ENCODE measurements at places on chromosomes 5 and 9.

DNA sequence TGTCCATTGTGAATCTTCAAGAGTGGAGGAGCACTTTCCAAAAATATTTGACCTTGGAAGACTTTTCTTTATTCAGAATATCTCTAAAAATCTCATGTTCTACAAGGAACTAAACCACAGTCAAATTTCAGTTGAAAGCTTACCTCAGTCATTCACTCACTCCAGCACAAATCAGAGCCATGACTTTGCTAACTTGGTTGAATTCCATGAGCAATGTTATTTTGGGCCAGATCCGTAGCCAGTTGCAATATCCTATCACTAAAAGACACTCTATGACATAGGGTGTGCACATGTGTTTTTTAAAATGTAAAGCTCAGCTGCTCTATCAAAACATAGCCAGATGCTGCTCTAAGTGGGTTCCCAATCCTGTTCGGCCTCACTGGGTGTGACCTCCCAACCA is 156.1 kb upstream of the ANKRD55 start:
- no peak overlapping the region for H3K27ac ChIP-seq
- no peak for DNase-seq
- H3K4me3 ChIP-seq, result no peak overlapping the region
- no peaks in the 10 kb centered on the region for H3K36me3 ChIP-seq
- no peaks in the 10 kb centered on the region for H3K4me1 ChIP-seq

GRCh38 chr9:101115102-101115501 is 86.6 kb downstream of the PLPPR1 start:
- no peaks in the 10 kb centered on the region for H3K27me3 ChIP-seq
- no peak overlapping the region for H3K27ac ChIP-seq
- DNase-seq, result no peak
- no peak overlapping the region for H3K4me3 ChIP-seq

- peaks cover 70% of the 10 kb centered on the region for H3K36me3 ChIP-seq
- peaks cover 5% of the 10 kb centered on the region for H3K4me1 ChIP-seq
- no peak overlapping the region for H3K4me3 ChIP-seq
- DNase-seq, result no peak
Measured at GRCh38 chr9:86298873-86299272, 16.5 kb upstream of the ISCA1 start.

GRCh38 chr5:118544887-118545449 is 443.4 kb downstream of the DTWD2 start:
- DNase-seq, result no peak
- no peak overlapping the region for H3K27ac ChIP-seq
- no peaks in the 10 kb centered on the region for H3K36me3 ChIP-seq
- no peaks in the 10 kb centered on the region for H3K27me3 ChIP-seq
- no peak overlapping the region for H3K4me3 ChIP-seq

- H3K27me3 ChIP-seq, result no peaks in the 10 kb centered on the region
- peaks cover 3% of the 10 kb centered on the region for H3K4me1 ChIP-seq
- peak; percentile 19 for DNase-seq
- no peak overlapping the region for H3K4me3 ChIP-seq
- H3K36me3 ChIP-seq, result no peaks in the 10 kb centered on the region
Measured at GRCh38 chr5:72842816-72843215, 26.4 kb downstream of the TNPO1 start.

DNA sequence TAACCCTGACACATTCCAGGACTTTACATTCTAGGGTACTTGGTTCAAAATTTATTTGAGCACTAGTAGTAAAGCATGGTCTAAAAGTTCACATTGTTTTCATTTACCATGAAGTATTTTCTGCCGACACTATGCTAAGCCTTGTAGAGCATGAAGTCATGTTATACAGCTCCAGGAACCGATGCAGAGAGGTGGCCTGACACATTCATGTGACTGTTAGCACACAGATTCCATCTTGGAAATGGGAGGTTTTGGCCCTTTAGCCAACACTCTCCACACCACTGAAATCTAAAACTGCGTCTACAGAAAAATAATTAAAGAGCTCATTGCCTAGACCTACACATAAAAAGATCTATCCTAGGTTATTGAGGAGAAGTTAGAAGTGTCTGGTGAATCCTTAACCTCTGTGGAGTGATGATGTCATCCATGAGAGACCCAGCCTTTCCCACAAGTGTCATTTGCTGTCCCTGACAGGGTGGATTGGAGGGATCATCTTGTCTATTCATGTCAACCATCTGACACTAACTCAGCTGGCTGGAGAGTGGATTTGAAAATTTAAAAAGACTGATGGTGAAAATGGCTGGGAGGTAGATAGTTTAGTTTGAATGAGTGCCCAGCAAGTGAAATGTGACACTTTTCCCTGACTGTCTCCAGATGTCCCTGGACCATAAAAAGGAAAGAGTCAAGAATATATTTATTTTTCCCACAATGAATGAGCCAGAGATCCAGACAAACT is 1.3 kb downstream of the RANBP3L start:
- H3K4me1 ChIP-seq, result no peaks in the 10 kb centered on the region
- H3K4me3 ChIP-seq, result no peak overlapping the region
- no peak overlapping the region for H3K27ac ChIP-seq
- H3K36me3 ChIP-seq, result no peaks in the 10 kb centered on the region
- DNase-seq, result no peak
- peaks cover 11% of the 10 kb centered on the region for H3K27me3 ChIP-seq

DNA sequence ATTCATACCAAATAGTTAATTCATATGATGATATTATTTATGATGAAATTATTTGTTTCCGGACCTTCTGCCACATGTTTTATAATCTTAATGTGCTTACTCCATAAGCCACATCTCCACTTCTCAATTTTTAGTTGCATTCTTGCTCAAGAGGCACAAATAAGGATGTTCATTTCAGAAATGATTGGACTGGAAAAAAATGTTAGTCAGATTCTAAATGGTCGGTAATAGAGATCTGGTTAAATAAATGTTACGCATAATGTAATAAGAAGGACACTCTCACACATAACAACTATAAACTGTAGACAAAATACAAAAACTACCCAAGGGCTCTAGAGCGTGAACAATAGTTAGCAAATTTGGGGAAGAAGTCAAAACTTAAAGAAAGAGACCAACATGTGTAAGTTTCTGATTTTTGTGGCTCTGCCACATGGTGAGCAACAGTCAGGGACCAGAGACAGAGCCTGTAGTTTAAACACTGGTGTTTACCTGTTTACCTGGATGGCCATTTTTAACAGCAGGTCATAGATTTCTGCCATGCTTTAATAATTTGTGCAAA is 554.3 kb upstream of the CLINT1 start:
- no peaks in the 10 kb centered on the region for H3K27me3 ChIP-seq
- no peaks in the 10 kb centered on the region for H3K4me1 ChIP-seq
- DNase-seq, result no peak
- H3K4me3 ChIP-seq, result no peak overlapping the region
- no peak overlapping the region for H3K27ac ChIP-seq
- H3K36me3 ChIP-seq, result no peaks in the 10 kb centered on the region

DNA sequence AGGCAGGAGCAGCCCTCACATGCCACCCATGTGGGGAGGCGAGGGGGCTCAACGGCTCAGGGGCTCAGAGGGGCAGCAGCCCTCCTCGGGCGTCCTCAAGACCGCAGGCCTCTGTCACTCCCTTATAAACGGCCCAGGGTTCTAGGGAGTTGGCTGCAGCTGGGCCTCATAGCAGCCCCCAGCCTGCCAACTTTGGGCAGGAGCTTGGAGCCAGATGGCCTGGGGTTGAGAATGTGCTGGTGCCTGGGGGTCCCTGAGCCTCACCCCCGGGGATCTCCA is 51.0 kb upstream of the RNU6ATAC start:
- no peak for DNase-seq
- H3K36me3 ChIP-seq, result no peaks in the 10 kb centered on the region
- no peaks in the 10 kb centered on the region for H3K27me3 ChIP-seq

DNA sequence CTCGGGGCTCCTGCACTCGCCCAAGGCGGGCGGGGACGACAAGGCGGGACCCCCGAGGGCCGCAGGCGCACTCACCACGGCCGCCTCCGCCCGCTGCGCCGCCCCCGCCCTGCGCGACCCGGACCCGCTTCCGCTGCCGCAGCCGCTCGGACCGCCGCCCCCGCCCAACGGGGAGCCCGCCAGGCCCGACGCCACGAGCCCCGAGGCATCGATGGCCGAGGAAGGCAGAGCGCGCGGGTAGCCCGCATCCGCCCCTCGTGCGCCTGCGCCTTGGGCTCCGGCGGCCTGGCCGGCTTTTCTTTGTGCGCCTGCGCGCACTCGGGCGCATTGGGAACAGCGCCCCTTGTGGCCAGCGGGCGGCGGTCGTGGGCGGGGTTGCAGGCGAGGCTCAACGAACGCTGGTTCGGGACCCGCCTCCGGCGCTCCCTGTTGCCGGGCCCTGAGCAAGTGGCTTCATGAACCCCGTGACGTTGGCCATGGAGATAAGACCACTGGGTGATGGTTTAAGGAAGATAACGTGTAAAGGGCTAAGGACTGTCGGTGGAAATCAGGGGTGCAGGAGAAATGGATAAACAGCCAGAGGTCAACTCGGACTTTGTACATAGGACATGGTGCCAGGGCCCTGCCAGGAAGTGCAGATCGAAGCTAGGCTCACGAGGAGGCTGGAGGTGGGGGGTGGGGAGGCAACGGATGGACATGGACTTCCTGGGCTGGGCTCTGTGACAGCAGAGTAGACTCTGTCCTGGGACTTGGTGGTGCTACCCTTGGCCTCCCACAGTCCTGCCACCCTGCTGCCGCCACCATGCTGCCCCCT is at the start of the genes C8G and FBXW5:
Gene C8G (plus strand): TSS at position 725 of the 814 bp plus-strand sequence. CDS start 78 bp downstream, at position 803.
Gene FBXW5 (minus strand): TSS at position 220 of the 814 bp plus-strand sequence. CDS start 655 bp downstream, outside the sequence.
- DNase-seq, result peak; percentile 87
- peaks cover 49% of the 10 kb centered on the region for H3K4me1 ChIP-seq
- H3K27ac ChIP-seq, result peak within 1 kb of the TSS; percentile 21
- peaks cover 34% of the 10 kb centered on the region for H3K36me3 ChIP-seq
- peak within 1 kb of the TSS; percentile 69 for H3K4me3 ChIP-seq
- H3K27me3 ChIP-seq, result no peaks in the 10 kb centered on the region

DNA sequence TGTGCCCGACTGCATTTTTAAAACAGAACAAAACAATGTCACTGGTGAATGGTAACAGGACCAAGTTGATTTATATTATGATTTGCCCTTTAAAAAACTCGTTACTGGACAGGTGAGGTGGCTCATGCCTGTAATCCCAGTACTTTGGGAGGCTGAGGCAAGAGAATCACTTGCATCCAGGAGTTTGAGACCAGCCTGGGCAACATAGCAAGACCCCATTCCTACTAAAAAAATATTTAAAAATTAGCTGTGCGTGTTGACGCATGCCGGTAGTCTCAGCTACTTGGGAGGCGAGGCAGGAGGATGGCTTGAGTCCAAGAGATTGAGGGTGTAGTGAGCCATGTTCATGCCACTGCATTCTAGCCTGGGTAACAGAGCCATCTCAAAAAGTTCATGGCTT is 7.2 kb downstream of the UNC13B start:
- no peak overlapping the region for H3K4me3 ChIP-seq
- DNase-seq, result no peak
- H3K27me3 ChIP-seq, result no peaks in the 10 kb centered on the region
- H3K4me1 ChIP-seq, result no peaks in the 10 kb centered on the region
- no peaks in the 10 kb centered on the region for H3K36me3 ChIP-seq

DNA sequence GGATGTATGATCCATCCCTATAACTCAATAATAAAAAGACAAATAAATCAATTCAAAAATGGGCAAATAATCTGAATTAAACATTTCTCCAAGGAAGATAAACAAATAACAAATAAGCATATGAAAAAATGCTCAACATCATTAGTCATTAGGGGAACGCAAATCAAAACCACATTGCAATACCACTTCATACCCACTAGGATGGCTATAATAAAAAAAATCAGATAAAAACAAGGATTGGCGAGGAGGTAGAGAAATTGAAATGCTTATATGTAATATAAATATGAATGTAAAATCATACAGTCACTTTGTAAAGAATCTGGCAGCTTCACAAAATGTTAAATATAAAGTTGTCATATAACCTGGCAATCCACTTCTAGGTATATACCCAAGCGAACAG is 52.3 kb upstream of the TBCA start:
- H3K27ac ChIP-seq, result no peak overlapping the region
- no peak overlapping the region for H3K4me3 ChIP-seq
- DNase-seq, result no peak
- no peaks in the 10 kb centered on the region for H3K36me3 ChIP-seq

- no peaks in the 10 kb centered on the region for H3K27me3 ChIP-seq
- no peak overlapping the region for H3K4me3 ChIP-seq
- no peaks in the 10 kb centered on the region for H3K36me3 ChIP-seq
- DNase-seq, result no peak
- H3K4me1 ChIP-seq, result no peaks in the 10 kb centered on the region
Measured at GRCh38 chr5:159130871-159131270, 31.2 kb upstream of the EBF1 start.

DNA sequence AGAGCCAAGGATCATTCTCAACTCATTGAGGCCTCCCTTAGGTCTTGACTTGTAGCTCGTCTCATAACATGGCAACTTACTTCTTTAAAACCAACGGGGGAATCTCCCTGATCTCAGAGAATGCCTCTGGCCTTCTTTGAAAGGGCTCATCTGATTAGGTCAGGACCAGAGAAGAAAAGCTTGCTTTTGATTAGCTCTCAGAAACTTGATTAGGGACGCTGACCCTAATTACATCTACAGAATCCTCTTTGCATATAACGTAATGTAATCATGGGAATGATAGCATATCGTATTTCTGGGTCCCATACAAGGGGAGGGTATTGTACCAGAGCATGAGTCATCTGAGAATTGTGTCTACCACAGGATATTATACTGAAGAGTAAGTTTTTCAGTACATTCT is 125.1 kb upstream of the SH3GL2 start:
- H3K27me3 ChIP-seq, result no peaks in the 10 kb centered on the region
- no peaks in the 10 kb centered on the region for H3K4me1 ChIP-seq
- no peaks in the 10 kb centered on the region for H3K36me3 ChIP-seq
- no peak for DNase-seq
- no peak overlapping the region for H3K27ac ChIP-seq
- no peak overlapping the region for H3K4me3 ChIP-seq

DNA sequence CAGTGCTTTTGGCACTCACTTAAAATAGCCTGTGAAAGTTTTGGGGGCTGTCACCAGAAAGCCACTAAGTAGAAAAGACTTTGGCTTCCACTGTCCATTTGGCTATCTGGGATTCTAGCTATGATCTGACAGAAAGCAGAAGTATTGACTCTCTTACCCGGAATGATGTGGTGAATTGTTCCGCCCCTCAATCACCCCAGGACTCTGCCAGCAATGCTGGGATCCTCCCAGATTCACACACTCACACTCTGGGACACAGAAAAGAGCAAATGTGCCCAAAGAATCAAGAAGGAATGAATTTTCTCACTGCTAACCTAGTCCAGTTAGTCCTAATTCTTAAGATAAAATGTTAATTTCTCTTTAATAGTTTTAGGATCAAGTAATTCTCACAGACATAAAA is 576.9 kb downstream of the BNC2 start:
- H3K36me3 ChIP-seq, result no peaks in the 10 kb centered on the region
- no peak overlapping the region for H3K27ac ChIP-seq
- H3K4me1 ChIP-seq, result no peaks in the 10 kb centered on the region
- no peak for DNase-seq
- H3K27me3 ChIP-seq, result no peaks in the 10 kb centered on the region
- H3K4me3 ChIP-seq, result no peak overlapping the region

DNA sequence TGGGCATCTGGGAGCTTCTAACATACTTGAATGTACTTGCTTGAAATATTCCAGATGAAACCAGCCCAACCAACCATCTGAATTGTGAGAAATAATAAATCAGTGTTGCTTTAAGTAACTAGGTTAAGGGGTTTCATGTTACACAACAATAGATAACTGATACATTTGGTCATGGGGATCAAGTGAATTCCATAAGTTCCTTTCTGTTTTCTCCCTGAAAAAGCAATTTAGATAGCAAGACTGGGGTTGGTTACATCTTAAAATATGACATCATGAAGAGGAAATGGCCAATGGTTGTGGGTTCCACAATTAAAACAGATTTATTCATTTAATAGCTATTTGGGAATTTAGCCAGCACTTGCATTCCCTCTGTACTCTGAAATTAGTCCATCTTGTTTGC is 559.7 kb downstream of the TLR4 start:
- no peak overlapping the region for H3K4me3 ChIP-seq
- H3K4me1 ChIP-seq, result no peaks in the 10 kb centered on the region
- no peaks in the 10 kb centered on the region for H3K27me3 ChIP-seq
- no peak for DNase-seq
- no peak overlapping the region for H3K27ac ChIP-seq
